GM20000 (cell line): ENCODE measurements at places on chromosomes 5 and 9.
A peak's percentile ranks its signal among the peaks of the same experiment; 100 is the strongest.

- no peak for DNase-seq
Measured at GRCh38 chr9:109229682-109230081, 62.6 kb upstream of the FRRS1L start.

DNA sequence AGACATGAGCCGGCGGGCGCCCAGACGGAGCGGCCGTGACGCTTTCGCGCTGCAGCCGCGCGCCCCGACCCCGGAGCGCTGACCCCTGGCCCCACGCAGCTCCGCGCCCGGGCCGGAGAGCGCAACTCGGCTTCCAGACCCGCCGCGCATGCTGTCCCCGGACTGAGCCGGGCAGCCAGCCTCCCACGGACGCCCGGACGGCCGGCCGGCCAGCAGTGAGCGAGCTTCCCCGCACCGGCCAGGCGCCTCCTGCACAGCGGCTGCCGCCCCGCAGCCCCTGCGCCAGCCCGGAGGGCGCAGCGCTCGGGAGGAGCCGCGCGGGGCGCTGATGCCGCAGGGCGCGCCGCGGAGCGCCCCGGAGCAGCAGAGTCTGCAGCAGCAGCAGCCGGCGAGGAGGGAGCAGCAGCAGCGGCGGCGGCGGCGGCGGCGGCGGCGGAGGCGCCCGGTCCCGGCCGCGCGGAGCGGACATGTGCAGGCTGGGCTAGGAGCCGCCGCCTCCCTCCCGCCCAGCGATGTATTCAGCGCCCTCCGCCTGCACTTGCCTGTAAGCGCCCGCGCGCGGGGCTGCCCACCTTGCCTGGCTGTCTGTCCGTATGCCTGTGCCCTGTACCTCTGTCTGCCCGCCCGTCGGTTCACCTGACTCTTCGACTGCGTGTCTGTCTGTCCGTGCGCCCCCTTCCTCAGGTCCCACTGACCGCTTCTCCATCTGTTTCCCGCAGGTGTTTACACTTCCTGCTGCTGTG, 412 bp downstream of the FGF18 start:
- DNase-seq, result peak; percentile 66

GRCh38 chr9:123027517-123027916, 6.0 kb upstream of the GPR21 start:
- DNase-seq, result no peak

- no peak for DNase-seq
Measured at GRCh38 chr9:81377320-81377719, 312.0 kb downstream of the TLE1 start.

DNA sequence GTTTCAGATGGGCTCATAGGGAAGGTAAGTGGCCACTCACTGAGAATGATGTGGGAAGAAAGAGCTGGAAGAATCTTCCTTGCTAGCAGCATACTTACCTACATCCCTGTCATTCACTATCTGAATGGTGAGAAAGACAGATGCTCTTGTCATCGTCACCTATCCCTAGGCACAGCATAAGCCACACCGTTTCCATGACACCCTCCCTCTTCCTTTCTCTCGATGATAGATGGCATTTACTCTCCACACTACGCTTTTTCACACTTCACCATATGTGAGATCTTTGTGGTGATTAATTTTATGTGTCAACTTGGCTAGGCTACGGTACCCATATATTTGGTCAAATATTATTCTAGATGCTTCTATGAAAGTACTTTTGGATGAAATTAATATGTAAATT, 44.4 kb upstream of the FER start:
- no peak for DNase-seq

DNA sequence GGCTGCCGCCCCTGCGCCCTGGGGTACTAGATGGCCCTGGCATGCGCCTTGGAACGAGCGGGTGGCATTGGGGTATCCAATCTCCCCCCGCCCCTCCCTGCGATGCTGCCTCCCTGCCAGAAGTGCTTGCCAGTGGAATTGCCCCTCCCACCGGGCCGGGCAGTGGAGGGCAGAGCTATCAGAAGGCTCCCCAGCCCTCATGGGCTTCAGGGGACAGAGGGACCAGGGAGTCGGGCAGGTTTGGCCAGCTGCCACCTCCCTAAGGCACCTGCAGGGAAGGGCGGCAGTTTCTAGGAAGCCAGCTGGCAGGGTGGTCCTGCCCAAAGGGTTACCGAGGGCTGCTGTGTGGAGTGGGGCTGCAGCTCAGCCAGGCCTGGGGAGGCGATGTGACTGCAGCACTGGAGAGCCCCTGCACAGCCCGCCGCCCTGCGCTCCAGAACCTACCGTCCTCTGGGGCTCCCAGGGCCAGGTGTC, 52.8 kb upstream of the EGFL7 start:
- DNase-seq, result no peak

DNA sequence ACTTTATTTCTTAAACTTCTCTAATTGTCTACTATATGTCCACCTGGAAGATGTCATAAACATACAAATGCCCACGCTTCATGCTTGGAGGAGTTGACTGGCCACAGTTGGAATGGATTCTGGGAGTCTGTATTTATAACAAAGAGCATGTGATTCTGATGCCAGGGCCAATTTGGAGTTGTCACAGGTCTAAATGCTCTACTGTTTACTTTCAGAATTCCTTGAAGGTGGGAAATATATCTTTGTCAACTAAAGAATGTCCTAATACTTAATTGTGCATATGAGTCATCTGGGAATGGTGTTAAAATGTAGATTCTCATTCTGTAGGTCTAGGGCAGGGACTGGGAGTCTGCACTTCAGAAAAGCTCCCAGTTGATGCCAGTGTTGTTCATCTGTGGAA, 196.1 kb downstream of the ANXA1 start:
- no peak for DNase-seq

GRCh38 chr5:42502613-42503470, 79.6 kb downstream of the GHR start:
- DNase-seq, result no peak

- no peak for DNase-seq
Measured at GRCh38 chr5:67393211-67393610, 196.6 kb upstream of the CD180 start.

GRCh38 chr5:38426490-38426889, 130.0 kb downstream of the LIFR start:
- no peak for DNase-seq

- DNase-seq, result no peak
Measured at GRCh38 chr9:92506184-92506857, 24.0 kb upstream of the ASPN start.

DNA sequence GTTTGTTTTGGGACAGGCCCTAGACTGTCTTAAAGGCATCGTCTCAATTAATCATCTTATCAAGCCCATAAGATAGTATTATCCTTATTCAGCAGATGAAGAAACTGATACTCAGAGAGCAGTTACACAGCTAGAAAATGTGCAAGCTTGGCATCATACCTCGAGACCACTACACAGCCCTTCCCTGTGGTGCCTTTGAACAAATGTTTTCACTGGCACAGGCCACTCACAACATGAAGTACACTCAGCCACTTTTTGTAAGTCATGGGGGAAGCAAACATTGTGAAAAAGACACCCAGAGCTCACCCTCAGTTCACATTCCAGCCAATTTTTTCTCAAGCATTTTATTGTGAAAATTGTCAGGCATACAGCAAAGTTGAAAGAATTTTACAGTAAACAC, 122.5 kb downstream of the WDR41 start:
- DNase-seq, result no peak

GRCh38 chr9:111158363-111158762, 120.1 kb upstream of the LPAR1 start:
- no peak for DNase-seq

GRCh38 chr9:91945277-91946085, 4.5 kb downstream of the ROR2 start:
- DNase-seq, result no peak

DNA sequence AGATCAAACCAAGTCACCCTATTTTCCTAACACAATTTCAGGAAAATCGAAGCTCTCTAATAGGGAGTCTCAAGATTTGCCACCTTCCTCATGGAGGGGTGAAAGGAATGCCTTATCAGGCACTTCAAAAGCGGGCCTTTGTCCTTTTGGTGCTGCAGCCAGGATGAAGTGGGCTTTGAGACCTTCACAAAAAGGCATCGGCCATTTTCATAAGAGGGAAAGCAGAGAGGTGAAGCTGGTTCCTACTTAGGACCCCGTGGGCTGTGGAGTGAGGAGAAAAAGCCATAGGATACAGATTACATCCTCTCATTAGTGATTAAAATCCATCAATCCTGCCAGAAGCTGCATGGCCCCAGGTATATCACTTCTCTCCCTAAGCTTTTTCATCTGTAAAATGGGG, 859 bp downstream of the CDKN2AIPNL start:
- no peak for DNase-seq

GRCh38 chr5:150347451-150347850, 10.0 kb upstream of the TCOF1 start:
- no peak for DNase-seq

- DNase-seq, result peak; percentile 44
Measured at GRCh38 chr5:120464627-120465435, 731 bp downstream of the PRR16 start.

DNA sequence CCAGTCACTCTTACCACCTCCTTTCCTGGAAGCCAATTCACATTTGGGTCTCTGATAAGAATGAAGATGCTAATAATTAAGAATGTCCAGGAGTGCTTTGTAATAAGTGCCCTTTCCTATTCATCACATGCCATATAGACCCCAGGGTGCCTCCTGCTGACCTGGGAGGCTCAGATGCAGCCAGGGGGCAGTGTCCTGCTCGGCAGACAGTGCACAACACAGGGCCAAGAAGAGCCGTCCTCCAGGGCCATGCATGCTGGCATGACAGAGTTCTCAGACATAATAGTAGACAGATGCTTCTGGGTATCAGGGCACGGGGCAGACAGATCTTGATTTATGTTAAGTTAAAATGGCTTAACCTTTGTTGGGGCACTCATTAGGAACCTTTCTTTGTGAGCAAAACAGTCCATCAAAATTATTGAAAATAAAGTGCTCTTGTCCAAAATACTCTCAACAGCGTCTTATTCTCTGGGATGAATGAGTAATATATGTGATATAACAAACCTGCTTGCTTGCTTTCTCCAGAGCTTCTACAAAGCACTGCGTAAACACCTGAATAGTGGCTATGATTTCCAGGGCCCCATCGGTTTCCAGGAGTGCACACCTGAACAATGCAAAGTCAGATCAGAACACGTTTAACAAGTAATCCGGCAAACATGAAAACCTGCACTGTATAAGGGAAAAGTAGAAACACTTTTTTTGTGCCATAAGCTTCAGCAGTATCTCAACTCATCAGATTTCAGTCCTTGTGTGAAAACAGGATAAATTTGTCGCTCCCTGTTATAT, 192.7 kb downstream of the FANCC start:
- no peak for DNase-seq

- no peak for DNase-seq
Measured at GRCh38 chr5:73433982-73434342, 14.6 kb downstream of the FOXD1 start.

GRCh38 chr9:104915753-104916152, 12.2 kb downstream of the ABCA1 start:
- DNase-seq, result no peak

- DNase-seq, result no peak
Measured at GRCh38 chr9:5468850-5469249, 18.5 kb downstream of the CD274 start.

- no peak for DNase-seq
Measured at GRCh38 chr9:80934095-80934494, 755.3 kb downstream of the TLE1 start.

DNA sequence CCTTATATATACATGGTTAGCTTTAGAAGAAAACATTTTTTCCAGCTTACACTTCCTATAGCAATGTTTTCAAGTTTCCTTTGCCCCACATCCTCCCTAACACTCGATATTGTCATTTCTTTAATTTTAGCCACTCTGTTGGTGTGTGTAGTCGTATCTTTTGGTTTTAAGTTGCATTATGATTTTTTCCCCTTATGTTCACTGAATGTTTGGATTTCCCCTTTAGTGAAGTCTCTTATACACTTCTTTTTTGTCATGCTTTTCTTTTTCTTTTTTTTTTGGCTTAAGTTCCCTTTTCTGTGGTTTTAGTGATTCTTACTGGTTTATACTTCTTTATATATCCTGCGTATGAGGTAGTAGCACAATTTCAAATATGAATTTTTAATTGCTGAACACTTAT, 58.8 kb downstream of the KDM4C start:
- DNase-seq, result no peak

- no peak for DNase-seq
Measured at GRCh38 chr9:134005381-134005780, 13.3 kb upstream of the VAV2 start.

DNA sequence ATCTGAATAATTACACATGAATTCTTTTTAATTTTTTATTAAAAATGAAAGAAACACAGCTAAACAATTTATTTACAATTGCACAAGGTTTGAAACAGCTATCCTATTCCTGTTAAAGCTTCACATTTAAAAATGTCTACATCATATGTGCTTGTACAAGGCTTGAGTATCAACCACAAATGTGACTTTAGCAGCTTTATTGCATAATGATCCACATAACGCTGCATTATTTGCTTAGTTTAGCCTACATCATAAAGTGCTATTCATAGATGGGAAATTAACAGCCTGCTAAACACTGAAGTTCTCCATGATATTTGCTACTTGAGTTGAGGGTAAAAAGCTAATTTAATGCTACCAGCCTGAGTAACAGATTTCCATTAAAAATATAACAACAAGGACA, 45.0 kb downstream of the TRIM36 start:
- DNase-seq, result no peak

DNA sequence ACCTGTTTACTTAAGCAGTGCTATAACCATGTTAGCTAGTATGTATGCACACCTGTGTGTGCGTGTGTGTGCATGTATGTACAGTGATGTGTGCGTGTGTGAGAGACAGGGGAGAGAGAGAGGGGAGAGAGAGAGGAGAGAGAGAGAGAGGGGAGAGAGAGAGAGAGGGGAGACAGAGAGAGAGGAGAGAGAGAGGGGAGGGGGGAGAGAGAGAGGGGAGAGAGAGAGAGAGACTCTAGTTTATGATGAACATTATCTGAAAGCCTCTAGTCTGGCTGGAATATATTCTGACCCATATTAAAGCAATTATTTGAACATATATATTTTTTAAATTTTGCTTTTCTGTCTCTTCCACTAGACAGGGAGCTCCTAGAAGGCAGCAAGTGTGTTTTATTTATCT, 117.5 kb upstream of the CPEB4 start:
- DNase-seq, result no peak

GRCh38 chr5:89213573-89213972, 330.6 kb upstream of the MEF2C start:
- no peak for DNase-seq

- no peak for DNase-seq
Measured at GRCh38 chr9:116935149-116935897, 248.2 kb downstream of the TRIM32 start.

DNA sequence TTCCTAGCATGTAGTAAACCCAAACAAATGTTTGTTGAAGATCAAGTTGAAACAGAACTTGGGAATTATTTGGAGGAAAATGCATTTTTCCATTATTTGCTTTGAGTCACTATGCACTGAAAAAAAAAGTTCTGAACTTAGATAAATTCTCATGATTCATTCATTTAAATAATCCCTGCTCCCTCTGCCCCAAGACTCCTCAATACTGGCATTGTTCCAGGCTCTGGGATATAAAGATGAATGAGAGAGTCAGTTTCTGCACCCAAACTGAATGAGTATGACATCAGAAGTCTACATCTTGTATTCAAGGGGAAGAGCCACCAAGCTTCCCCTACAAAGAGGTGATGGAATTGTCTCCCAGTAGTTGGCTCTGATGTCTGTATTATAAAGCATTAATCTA, 123.9 kb downstream of the SEC61B start:
- no peak for DNase-seq
